Skeletal muscle cell (primary cell): ENCODE measurements at places on chromosomes 12 and 14.

GRCh38 chr12:19846574-19846973 is 407.3 kb downstream of the AEBP2 start:
- DNase-seq: peak; percentile 40

GRCh38 chr12:92740411-92740810 is 37.6 kb downstream of the PLEKHG7 start:
- DNase-seq: no peak

GRCh38 chr12:107027636-107028053 is 40.7 kb upstream of the MTERF2 start:
- peak; percentile 93 for DNase-seq

GRCh38 chr12:11652351-11653040 is 3.0 kb downstream of the ETV6 start:
- DNase-seq: no peak

DNA sequence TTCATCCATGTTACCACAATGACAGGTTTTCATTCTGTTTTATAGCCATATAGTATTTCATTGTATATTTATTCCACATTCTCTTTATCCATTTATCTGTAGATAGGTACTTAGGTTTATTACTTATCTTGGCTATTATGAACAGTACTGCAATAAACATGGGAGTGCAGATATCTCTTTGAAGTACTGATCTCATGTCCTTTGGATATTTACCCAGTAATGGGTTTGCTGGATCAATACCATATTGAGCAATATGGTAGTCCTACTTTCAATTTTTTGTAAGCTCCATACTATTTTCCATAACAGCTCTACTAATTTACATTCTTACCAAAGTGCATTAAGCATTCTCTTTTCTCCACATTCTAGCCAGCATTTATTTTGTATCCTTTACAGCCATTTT is 235.8 kb upstream of the ALG10 start:
- no peak for DNase-seq

DNA sequence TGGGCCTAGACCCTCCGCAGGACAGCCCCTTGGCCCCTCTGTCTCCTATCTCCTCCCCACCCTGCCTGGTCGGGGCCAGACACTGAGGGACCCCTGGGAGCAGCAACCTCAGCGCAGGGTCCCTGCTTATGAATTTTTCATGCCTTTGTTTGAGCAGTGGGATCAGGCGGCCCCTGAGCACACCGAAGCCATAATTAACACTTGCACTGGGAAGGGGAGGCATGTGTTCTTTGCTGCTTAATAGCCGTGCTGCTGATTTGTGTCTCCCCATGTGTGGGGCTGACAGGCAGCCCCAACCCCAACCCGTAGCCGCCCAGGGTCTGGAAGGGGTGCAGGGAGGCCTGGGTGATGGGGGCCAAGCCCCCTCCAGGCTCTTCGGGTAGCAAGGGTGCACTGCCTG is 52.7 kb downstream of the FBRSL1 start:
- DNase-seq: no peak

DNA sequence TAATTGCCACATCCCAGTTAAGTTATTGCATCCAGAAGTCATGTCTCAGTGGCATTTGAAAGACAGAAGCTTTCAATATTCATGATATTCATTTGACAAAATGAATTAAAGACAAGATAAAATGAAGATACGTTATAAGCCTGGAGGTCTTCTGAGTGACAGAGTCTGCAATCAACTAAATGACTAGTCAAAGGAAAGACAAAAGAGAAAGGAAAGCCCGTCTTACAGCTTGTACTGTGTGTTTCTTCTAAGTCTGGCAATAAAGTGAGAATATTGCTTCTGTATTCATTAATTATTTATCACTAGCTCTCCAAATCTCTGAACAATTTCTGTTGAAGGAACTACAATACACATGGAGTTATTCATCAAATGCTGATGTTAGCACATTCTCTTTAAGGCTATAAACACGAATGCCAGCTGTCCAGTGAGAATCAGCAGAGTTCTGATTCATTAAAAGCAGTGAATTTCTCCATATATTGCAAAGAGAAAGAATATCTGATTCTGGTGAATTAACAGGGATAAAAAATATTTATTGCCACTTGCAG is 70.7 kb downstream of the ATXN7L3B start:
- DNase-seq: no peak

DNA sequence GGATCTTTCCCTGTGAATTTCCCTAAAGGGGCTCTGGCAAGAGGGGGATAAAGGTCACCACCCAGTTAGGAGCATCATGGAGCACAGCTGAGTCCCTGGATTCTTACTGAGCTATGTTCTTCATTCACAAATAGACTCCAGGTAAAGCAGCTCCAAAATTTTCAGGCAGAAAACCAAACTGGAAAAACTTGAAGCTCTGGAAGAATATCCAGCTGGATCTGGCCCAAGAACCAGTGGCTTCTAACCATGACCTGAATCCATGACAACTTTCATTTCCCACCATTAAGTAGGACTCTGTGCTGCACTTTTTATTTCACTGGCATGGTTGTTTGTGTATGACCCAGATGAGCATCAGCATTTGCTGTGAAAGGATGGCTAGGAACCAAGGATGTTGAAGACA is 180.4 kb upstream of the FKBP4 start:
- DNase-seq: no peak

DNA sequence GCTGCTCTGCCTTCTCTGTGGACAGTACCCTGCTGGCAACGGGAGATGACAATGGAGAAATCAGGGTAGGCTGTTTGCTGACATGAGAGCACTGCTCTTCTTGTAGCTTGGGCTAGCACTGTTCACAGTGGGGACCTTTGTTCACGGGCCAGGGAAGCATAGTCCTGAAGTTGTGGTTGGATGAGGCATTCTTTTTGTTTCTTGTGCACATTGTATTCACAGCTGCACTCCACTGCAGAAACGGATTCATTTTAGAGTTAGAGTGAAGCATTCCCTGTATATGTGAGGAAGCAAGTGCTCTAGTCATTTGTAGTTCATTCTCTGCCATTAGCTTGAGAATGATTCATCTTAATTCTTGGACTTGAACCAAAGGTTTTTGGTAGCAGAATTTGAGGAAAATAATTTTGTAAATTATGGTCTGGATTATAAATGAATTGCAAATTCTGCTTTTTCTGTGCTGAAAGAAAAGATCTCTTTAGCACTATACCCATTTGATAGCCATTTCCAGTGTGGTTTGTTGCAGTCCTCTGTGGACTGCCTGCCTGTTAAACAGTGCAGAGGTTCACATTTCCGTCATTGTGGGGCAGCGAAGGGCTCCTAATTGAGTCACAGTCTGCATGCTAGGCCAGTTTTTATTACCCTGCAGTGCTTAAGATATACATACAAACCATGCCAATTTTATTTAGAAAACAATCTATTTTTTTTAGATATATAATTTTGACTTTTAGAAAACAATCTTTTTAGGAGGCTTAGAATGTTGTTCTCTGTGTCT is 80.6 kb downstream of the APAF1 start:
- no peak for DNase-seq

- DNase-seq: no peak
Measured at GRCh38 chr12:26268841-26269561, 73.6 kb downstream of the SSPN start.

DNA sequence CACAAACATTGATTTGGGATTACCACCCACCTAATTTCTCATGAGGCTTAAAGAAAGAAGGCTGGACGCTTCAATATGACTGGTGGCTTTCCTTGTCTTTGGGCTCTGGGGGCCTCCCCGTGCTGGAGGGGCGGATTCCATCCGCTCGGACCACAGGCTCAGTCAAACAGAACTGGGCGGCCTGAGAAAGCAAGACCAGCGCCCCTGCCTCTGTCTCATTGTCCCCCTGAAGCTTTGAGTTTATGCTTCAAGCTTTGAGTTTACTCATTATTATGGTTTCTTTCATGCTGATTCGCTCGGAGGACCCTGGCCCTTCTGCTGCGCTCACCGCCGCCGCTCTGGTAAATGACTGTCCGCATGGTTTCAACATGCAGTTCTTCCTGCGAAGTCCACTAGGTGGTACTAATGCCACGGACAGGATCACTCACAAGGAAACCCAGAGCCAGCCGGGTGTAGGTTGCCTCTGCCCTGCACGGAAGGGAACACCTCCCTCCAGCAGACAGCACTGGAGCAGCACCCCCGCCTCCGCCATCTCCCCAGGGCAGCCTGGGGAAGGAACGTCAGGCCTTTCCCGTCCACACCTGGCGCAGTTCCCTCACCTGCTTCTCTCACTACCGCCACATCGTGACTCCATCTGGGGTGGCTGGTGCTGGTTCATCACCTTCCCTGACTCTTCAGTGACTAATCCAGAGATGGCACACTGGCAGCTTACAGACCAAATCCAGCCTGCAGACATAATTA is 13.2 kb upstream of the TIGAR start:
- DNase-seq: peak; percentile 52

- DNase-seq: no peak
Measured at GRCh38 chr12:1282670-1283315, 291.8 kb downstream of the ERC1 start.

GRCh38 chr12:108605000-108605689 is 7.3 kb upstream of the TMEM119 start:
- no peak for DNase-seq

- DNase-seq: no peak
Measured at GRCh38 chr14:95562892-95563685, 28.2 kb downstream of the GLRX5 start.

GRCh38 chr14:21054123-21054767 is 3.4 kb upstream of the RNASE8 start:
- DNase-seq: no peak

- no peak for DNase-seq
Measured at GRCh38 chr12:57609101-57609780, 2.0 kb upstream of the ARHGEF25 start.

- no peak for DNase-seq
Measured at GRCh38 chr12:105272814-105273416, 36.9 kb upstream of the APPL2 start.

DNA sequence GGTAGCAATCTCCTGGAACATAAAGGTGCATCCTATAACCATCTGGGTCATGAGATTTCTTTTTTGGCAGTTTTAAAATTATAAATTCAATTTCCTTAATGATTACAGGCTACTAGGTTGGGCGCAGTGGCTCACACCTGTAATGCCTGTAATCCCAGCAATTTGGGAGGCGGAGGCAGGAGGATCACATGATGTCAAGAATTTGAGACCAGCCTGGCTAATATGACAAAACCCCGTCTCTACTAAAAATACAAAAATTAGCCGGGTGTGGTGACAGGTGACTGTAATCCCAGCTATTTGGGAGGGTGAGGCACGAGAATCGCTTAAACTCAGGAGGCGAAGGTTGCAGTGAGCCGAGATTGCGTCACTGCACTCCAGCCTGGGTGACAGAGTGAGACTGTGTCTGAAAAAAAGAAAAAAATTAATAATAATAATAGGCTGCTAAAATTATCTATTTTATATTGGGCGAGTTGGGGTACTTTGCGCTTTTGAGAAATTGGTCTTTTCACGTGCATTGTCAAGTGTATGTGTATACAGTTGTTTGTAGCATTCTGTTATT is 17.2 kb upstream of the ARF6 start:
- no peak for DNase-seq

DNA sequence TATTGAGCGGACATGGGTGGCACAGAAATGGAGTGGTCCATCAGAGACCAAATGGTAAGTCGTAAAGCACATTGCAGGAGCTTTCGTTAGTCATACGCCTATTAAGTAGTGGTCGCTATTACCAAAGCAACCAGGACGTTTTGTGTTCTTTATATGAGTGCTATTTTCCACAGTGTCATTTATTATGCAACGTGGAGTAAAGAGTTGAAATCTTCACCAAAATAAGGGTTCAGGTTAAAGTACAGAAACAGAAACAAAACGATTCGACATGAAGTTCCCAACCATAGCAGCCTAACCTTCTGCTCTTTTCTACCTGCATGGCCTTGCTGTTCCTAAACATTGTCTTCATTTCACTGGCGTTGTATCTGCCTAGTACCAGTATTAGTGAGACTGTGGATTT is 20.1 kb upstream of the FGD4 start:
- DNase-seq: no peak

DNA sequence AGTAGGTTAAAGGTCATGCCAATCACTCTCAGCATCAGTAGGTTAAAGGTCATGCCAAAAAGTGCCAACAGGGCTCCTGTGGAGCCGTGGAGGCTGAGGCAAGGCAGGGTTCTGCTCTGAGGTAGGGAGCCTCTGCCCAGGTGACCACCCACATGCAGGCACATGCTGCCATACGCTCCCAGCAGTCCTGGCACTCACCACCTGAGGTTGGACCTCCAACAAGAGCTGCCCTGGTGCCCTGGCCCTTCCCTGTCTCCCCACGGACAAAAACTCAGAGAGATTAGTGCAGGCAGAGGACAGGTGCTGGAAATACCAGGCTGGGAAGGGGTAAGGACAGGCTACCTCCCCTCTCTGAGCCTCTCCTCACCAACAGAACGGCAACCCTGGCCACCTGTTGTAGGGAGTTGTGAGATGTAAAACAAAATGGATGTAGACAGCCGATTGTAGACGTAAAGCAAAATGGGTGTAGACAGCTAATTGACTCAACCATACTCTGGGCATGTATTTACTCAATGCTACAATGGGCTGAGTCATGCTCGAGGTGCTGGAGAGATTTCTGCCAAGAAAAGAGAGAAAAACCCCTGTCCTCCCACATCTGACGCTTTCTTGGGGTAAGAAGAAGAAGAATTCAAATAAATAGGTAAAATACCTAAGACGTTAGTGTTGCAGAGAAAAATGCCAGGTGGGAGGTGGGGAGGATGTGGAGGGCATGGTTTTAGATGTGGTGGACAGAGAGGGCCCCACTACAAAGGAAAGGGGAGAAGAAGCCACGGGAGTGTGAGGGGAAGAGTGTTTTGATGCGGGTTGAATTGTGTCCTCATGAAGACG is 32.4 kb downstream of the LTBP2 start:
- DNase-seq: no peak

- DNase-seq: peak; percentile 20
Measured at GRCh38 chr14:83975841-83976770, 1553.8 kb upstream of the FLRT2 start.

DNA sequence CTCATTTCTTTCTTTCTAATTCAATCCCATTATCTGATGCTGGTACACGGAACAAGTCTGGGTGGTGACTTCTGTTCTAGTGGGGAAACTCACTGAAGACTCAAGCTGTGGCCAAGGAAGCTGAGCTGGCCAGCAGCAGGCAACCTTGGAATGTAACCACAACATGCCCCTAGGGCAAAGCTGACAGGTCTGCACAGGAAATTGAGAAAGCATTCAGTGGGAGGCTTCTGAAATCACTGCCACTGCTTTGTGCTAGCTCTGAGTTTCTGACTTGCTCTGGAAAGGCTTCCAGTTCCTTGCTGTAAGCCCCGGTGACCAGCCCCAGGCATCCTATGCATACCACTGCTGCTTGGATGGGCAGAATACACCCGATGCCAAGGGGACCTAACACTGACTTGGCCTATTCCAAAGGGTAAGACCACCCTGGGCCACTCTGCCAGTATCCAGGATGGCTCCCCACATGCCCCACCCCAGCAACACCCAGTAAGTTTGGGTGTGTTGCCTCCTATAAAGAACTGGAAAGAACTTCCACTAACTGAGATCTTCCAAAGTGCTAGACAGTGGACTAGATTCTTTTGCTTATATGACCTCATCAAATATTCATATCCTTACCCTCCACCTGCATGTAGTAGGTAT is 84.5 kb upstream of the CDKN3 start:
- DNase-seq: peak; percentile 86

DNA sequence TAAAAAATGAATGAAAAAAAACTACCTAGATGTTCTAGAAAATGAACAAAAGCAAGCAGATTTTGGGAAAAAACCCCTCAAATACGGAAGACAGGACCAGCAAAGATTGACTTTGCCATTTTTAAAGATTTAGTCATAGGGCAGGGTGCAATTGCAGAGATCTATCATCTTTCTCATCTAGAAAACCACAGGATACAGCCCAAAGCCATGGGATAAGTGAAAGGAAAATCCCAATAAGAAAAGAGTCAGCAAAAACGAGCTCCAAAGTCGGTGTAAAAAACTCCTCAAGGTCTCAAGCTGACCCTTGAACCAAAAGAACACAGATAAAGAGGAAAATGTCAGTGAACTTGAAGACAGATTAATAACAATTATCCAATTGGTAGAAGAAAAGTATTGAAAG is 28.0 kb downstream of the CEP290 start:
- DNase-seq: no peak
